ENCODE measurements at places on chromosomes 6 and 20.
A peak's percentile ranks its signal among the peaks of the same experiment; 100 is the strongest.

DNA sequence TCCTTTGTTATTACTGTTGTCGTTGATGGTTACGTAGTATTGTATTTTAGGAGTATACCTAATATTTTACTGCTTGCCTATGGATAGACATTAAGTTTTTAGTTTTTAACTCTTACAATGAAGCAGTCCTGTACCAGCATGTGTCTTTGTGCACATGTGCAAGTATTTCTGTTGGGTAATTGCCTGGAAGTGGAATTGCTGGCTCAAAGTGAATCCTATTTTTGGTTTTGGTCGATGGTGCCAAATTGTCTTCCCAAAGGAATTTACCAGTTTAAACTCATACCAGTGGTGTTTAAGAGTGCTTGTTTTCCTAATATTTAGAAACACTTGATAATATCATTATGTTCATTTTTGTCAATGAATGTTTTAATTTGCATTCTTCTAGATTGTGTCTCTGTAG is 75.5 kb downstream of the ANKS1A start:
- DNase-seq: no peak

DNA sequence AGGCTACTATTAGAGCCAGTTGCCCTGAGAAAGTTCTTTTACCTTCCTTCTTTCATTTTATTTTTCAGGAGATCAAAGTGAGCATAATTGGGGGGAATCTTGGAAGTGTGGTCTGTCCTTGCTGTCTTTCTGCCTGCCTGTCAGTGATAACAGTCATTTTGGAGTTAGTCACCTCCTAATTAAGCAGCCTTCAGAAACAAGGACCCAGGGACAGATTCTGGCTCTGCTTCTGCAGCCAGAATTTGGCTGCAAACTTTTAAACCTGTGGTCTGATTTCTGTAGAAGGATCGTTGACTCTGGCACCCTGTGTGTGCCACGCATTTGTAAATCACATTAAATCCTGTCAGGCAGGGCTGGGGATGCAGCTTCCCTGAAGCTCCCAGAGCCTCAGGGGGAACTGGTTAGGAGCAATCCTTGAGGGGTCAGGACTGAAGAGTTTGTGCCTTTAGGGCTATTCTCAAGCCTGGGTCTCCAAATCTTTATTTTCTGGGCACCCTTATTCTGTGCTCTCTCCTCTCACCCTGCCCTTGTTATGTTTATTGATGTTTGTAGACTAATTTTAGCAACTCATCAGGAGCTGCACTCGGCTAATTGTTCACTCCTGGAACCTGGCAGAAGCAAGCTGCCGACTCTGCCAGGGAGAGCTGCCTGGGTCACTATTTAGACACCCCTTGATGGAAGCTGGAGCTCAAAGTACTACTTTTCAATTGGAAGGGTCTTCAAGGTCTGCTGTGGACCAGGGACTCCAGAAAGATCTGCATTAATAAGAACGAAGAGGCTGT is 6.8 kb downstream of the NOX3 start:
- no peak for DNase-seq

GRCh38 chr20:53621482-53622246 is 28.0 kb upstream of the ZNF217 start:
- no peak for DNase-seq

DNA sequence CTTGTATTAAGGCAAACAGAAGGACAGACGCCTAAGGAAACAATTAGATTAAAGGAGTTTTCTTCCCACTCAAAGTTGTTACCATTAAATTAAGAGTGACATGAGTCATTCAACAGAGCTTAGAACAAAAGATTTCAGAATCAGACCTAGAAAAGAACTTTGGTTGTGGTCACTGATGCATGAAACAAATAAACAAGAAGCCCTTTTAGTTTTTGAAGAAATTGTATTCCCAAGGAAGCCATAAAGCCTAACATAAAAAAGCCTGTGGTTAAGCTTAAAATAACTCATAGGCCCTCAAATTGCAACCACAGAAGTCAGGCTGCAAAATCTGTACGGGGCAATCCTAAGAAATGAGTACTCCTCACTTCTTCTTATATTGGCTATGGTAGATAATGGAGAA is 17.9 kb upstream of the TRIM26 start:
- no peak for DNase-seq

DNA sequence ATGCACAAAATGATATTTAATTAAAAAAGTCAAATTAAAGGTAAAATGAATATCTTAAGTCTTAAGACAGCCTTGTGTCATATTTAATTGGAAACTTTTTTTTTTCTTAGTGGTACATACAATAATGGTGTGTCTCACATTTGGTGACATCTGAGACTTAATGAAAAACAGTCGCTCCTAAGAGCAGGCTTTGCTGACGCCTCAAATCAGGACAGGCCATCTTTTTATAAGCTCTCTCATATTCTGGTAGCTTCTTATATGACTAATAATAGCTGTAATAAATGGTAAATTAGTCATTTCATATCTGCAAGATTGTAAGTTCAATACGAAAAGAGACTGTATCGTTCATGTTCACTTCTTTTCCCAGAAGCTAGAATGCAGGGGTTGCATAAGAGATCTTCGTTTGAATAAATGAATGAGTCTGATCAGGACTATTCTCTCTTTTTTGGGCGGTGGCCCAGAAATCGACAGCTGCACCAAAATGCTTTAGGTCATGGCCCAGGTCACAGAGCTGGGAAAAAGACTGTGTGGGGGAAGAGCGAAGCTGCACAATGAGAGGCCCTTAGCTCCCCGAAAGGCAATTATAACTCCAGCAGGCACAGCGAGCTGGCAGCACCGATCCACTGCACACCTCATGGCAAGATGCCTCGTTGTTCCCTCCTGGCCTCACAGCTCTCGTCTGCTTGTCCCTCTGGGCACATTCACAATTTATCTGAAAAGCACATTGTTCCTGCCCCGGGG is 69.4 kb downstream of the NRN1 start:
- no peak for DNase-seq

GRCh38 chr20:41869261-41869660 is 251.1 kb upstream of the CHD6 start:
- no peak for DNase-seq

GRCh38 chr20:19677336-19677735 is 80.7 kb upstream of the RIN2 start:
- no peak for DNase-seq

DNA sequence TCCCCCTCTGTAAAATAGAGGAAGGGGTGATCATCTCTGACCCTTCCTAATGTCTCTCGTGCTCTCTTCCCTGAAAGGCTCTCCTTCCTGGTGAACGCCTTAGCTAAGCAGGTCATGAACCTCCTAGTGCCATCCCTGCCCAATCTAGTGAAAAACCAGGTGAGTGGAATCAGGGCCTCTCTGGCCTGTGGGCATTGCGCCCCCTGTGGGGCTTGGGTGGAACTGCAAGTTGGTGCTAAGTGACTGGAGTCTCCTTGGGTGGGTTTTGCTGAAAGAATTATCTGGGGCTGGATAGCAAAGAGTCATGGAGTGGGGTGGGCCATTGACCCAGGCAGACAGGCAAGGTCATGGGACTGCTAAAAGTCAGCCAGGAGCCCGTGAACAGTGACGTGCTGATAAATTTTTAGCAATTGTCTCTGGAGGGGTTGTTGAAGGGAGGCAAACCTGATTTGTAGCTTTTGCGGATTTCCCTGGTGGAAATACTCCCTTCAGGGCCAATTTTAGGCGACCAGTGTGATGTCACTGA is 8.9 kb downstream of the BPIFB1 start:
- no peak for DNase-seq

DNA sequence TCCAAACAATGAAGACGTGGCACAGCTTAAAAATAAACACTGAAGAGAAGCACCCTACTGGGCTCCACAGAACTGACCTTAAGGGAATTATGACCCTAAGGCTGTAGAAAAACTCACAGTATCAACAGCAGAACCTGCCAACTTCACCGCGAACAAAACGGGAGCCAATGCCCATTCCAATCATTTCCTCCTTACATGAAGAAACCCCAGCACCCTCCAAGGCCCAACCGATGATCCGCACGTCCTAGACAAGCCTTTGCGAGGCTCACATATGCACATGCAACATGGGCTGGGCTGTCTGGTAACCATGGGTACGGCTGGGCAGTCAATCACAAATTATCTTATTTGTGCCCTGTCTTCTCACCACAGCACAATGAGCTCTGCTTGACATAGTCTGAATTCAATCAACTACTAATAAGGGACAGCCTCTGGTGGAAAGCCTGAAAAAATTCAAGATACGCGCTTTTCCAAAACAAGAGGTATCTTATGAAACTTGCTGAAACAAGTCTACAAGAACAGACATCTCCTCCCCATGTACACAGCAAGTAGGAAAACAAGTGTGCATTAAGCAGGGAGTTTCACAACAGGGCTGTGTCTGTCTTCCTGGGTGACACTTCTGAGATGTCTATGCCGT is 1.7 kb downstream of the DIDO1 start:
- no peak for DNase-seq

DNA sequence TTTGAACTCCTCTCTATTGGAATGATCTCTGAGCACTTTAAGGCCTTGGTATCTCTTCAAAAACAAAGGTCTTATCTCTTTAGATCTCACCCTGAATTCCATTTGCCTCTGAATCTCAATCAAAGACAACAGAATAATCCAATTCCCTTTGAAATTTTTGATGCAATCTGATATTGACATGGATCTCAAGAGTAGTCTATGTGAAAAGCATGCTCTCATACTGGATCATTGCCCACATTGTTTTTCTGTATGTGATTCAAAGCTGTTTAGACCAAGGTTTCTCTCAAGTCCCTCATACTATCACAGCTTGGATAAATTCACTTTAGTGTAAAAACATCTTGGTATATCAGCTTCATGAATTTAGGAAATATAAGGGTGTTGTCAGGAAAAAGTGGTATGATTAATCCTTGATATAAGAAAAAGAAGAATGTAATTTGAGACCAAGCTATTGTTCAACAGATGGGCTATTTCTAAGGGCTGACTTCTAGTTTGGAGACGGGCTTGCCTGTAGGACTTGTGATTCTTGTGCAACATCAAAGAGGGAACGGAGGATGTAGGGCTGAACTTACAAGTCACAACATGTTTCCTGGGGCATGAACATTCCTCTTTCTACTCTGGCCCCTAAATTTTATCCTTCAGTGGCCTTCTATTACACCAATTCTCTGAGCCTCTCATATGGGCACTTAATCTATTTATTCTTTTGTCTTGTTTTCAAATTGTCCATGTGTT is 77.9 kb upstream of the CITED2 start:
- no peak for DNase-seq

- DNase-seq: no peak
These were observed 15.0 kb downstream of the JPH2 start for GRCh38 chr20:44171775-44172571.

GRCh38 chr6:21496706-21497105 is 96.8 kb upstream of the SOX4 start:
- no peak for DNase-seq

- DNase-seq: no peak
These were observed 9.8 kb downstream of the NKX2-4 start for GRCh38 chr20:21387528-21387927.

DNA sequence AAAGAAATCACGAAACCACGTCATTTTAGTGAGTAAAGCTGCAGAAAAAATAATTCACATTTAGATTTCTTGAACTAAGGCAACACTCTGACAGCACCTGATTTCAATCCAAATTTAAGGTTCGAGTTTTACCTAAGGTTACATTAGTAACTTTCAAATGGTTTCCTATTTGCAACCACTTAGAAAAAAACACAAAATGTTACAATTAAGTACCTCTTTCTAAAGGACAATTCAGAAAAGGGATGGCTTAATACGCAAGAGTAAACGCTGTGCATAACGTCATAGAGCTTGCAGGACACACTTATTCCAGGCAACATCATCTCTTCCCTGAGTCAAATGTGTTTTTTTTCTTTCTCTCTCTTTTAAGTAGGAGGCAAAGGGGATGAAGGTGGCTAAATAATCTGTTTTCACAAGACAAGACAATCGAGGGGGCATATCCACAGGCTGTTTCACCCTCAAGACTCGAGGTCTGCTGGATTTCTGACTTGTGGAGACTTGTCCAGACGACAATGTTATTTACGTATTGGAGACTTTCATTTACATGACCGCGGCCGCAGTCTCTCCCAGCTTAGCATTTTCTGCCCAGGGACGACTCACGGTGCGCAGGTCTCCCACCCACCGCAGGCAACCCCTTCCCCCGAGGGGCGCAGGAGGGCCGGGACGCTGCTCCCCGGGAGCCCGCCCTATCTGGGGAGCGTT is 86.0 kb downstream of the SESN1 start:
- DNase-seq: peak; percentile 7

DNA sequence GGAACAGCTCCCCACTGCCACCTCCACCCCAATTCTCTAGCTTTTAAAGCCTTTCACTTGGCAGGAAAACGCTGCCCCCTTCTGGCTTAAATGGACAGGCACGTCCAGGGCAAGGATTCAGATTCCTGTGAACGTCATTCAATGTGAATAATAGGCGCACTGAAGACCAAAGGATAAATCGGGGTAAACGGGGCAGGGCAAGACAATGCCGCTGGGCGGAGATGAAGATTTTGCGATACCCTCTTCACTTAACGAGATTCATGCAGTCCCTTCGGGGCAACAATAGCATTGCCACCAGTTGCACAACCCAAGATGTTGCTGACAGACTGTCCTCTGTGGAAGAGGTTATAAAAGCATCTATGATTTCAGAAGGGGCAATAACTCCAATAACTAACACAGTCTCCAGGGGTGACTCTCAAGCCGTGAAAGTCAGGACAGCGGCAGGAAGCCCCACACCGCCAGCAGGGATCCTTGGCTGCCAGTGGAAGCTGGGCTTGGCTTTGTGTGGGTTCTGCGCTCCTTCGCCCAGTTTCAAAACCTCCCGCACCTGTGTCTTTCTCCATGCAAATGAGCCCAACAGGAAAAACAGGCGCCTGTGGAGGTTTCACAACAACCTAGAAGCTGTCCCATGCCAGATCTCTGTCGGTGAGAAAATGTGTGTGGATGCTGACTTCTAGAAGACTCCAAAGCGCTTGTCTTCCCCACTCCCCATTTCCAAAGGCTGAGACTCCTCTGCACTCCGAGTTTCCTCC is 291.8 kb downstream of the BMP7 start:
- DNase-seq: peak; percentile 45

GRCh38 chr6:123551939-123552707 is 84.6 kb downstream of the TRDN start:
- DNase-seq: no peak

DNA sequence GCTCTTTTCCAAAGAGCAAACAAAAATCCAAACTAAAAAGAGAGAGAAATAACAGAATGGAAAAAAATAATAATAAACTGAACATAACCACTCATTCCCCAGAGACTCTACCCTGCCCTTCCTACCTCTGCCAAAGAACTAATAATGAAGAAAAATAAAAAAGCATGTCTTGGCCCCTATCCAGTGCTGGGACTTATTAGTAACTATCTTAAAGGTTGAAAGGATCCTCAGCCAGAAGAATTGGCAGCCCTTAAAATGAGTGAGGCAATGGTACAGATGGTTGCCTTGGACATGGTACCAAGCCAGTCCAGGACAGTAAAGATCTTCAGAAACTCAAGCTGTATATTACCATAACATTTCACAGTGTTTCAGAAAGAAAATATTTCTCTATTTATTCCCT is 279.3 kb downstream of the HACE1 start:
- DNase-seq: no peak

- no peak for DNase-seq
These were observed 12.7 kb upstream of the STK35 start for GRCh38 chr20:2088891-2089290.

DNA sequence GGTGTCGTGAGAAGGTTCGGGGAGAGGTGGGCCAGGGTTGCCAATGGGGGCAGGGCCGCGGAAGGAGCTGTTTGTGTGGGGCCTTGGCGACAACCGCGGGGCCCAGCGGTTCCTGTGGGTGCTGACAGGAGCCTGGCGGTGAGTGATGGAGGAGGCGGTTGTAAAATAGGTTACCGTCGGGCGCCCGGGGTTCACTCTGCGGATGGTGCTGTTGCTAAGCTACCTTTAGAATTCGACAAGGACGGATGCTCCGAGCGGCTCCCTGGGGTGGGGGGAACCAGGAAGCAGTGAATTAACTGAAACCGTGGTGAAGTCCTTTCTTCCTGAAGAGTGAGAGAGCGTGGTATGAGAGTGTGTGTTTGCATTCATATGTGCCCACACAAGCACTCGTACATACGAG is 61.7 kb downstream of the CDH22 start:
- DNase-seq: no peak

All from amniotic stem cell (primary cell).